HCT116 (cell line): ENCODE measurements at places on chromosomes 4 and X. TPM values are rescaled to one million over a fixed set of nuclear protein-coding genes. Genes with fewer than 3 reads are reported as not detected.

Gene SULT1E1
- total RNA-seq: not detected

Gene GSTCD
- 22.5 TPM for total RNA-seq

Gene SPANXN3
- total RNA-seq: not detected

Gene CSAG3
- total RNA-seq: 44.1 TPM

- H3K27me3 ChIP-seq: no peaks in the 10 kb centered on the region
- peaks cover 13% of the 10 kb centered on the region; the same call in 1 of the 2 replicates for H3K4me1 ChIP-seq
- peak overlapping the region; percentile 74 for H3K4me3 ChIP-seq
These were observed 1.5 kb downstream of the N4BP2 start for GRCh38 chr4:40058121-40058520.

GRCh38 chr4:78558410-78558809 is 6.8 kb downstream of the ANXA3 start:
- H3K27ac ChIP-seq: peak overlapping the region; percentile 100
- peaks cover 93% of the 10 kb centered on the region for H3K4me1 ChIP-seq
- H3K4me3 ChIP-seq: no peak overlapping the region
- no peaks in the 10 kb centered on the region for H3K27me3 ChIP-seq

DNA sequence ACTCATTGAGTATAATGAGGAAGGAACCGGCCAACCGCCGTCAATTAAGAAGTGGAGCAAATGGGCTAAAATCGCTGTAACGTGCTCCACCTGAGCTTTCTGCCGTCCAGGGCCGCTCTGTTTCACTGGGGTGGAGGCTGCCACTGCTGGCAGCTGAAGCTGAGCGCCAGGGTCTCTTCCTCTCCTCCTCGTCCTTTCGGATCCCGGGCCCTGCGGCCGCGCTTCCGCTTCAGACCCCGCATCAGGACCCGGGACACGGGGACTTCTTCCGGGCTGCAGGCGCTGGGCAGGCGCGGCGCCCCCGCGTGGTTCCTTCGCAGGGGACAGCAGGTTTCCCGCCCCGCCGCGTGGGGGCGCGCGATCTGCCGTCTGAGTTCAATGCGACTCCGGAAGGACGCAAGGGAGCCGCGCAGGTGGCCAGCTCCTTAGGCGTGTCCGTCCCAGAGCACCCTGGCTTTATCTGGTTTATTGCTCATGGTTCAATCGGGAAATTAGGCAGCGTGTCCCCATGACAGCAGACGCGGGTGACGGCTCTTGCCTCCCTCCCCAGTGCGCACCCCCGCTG is 519.8 kb downstream of the TRIML1 start:
- DNase-seq: no peak
- H3K27me3 ChIP-seq: no peaks in the 10 kb centered on the region
- H3K27ac ChIP-seq: no peak overlapping the region
- no peak overlapping the region for H3K4me3 ChIP-seq
- no peaks in the 10 kb centered on the region for H3K4me1 ChIP-seq

DNA sequence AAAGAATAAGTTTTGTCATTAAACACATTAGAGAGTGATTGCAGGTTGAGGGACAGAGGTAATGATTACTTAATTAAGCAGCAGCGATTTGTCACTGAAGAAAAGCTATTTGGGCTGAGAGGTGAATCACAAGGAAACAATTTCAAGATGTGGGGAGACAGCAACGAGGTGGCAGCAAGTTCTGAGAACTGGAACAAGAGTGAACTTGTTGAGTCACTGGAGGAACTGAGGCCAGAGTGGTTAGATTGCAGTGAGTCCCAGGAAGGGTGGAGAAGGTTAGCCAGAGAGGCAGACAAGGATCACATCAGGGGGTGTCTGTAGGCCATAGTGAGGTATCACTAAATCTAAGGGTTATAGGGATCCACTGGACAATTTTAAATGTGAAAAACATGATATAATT is 57.9 kb upstream of the TMPRSS11A start:
- peak; percentile 51 for DNase-seq
- no peaks in the 10 kb centered on the region for H3K36me3 ChIP-seq
- H3K4me3 ChIP-seq: no peak overlapping the region
- no peaks in the 10 kb centered on the region for H3K27me3 ChIP-seq
- peaks cover 14% of the 10 kb centered on the region for H3K4me1 ChIP-seq

DNA sequence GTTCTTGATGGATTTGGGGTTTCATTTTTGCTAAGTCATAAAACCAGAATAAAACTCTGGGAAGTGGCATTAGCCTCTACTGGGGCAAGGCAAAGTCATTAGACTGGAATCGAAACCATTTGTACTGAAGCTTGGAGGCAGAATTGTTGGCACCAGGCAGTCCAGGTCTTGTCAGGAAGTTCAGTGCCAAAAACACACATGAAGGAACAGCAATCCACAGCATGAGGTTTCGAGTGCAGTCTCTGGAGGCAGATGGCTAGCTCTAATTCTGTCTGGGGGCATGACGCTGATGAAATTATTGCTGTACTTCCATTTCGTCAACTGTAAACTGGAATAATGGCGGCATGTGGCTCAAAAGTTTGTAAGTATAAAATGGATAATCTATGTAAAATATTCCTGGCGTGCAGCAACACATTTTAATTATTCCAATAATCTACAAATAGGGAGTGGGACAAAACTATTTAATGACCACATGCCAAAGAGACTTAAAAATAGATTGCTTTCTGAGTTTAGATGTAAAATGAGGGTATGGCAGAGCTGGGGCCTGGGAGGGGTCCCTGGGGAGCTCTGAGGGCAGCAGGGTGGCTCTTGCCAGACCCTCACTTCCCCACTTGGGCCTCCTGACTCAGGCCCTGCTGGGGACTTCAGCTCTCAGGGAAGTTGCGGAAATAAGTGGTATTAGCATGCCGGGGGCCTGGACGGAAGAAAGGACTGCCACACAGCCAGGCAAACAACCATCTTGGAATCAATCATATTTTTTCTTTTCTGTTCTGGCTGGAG is 18.8 kb upstream of the CENPU start:
- H3K4me1 ChIP-seq: no peaks in the 10 kb centered on the region
- DNase-seq: no peak
- H3K27me3 ChIP-seq: no peaks in the 10 kb centered on the region
- no peak overlapping the region for H3K27ac ChIP-seq

GRCh38 chrX:43702660-43703059 is 46.6 kb downstream of the MAOA start:
- DNase-seq: no peak
- no peak overlapping the region for H3K4me3 ChIP-seq
- no peaks in the 10 kb centered on the region for H3K36me3 ChIP-seq
- no peaks in the 10 kb centered on the region for H3K4me1 ChIP-seq

DNA sequence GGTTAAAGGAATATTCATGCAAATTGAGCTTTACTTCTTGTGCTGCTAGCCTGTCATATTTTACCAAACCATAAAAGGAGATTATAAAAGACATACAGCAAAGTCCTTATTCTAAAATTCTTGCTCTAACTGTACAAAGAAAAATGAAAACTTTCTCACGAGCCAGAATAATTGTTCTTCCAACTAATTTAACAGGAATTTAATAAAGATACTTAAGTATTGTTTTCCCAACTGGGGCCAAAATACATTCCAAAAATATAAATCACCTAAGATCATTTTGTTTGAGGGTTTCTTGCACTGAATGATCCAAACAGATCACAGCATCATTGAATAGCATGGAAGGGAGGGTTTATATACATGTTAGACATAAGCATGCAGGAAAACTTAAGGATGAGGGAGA is 127.1 kb upstream of the PCDH18 start:
- DNase-seq: no peak
- H3K4me1 ChIP-seq: no peaks in the 10 kb centered on the region
- H3K4me3 ChIP-seq: no peak overlapping the region
- no peaks in the 10 kb centered on the region for H3K27me3 ChIP-seq
- H3K27ac ChIP-seq: no peak overlapping the region
- H3K36me3 ChIP-seq: no peaks in the 10 kb centered on the region

DNA sequence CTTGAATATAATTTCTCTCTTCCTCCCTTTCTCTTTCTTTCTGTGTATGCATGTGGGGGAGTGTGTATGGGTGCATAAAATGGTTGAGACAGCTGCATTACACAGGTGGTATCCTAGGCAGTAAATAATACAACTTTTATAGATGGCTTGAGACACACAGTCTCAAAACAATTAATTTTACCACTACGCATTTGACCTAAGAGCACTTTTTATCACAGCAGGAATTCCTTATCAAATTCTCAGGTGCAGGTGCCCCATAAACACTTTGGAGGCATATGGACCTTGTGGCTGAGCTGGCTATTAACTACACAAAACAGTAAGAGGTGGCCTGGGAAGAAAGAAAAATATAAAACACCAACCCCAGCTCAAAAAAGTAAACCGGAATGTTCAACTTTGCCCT is 91.3 kb downstream of the RASGEF1B start:
- DNase-seq: no peak
- H3K36me3 ChIP-seq: no peaks in the 10 kb centered on the region
- no peak overlapping the region for H3K27ac ChIP-seq
- no peaks in the 10 kb centered on the region for H3K4me1 ChIP-seq

DNA sequence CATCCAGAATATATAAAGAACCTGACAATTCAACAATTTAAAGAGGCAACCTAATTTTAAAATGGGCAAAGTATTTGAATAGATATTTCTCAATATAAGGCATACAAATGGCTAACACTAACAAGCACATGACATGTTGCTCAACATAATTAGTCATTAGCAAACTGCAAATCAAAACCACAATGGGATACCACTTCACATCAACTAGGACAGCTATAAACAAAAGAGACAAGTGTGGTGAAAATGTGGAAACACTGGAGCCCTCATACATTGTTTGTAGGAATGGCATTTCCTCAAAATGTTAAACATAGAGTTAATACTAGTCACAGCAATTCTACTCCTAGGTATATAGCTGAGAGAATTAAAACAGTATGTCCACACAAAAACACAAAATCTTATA is 96.7 kb downstream of the CORIN start:
- no peaks in the 10 kb centered on the region for H3K27me3 ChIP-seq
- DNase-seq: no peak
- no peak overlapping the region for H3K4me3 ChIP-seq
- H3K36me3 ChIP-seq: no peaks in the 10 kb centered on the region
- H3K4me1 ChIP-seq: no peaks in the 10 kb centered on the region

- no peaks in the 10 kb centered on the region for H3K4me1 ChIP-seq
- H3K36me3 ChIP-seq: no peaks in the 10 kb centered on the region
- no peaks in the 10 kb centered on the region for H3K27me3 ChIP-seq
- DNase-seq: no peak
- no peak overlapping the region for H3K27ac ChIP-seq
- H3K4me3 ChIP-seq: no peak overlapping the region
These were observed 30.1 kb downstream of the RASSF6 start for GRCh38 chr4:73589887-73590801.

DNA sequence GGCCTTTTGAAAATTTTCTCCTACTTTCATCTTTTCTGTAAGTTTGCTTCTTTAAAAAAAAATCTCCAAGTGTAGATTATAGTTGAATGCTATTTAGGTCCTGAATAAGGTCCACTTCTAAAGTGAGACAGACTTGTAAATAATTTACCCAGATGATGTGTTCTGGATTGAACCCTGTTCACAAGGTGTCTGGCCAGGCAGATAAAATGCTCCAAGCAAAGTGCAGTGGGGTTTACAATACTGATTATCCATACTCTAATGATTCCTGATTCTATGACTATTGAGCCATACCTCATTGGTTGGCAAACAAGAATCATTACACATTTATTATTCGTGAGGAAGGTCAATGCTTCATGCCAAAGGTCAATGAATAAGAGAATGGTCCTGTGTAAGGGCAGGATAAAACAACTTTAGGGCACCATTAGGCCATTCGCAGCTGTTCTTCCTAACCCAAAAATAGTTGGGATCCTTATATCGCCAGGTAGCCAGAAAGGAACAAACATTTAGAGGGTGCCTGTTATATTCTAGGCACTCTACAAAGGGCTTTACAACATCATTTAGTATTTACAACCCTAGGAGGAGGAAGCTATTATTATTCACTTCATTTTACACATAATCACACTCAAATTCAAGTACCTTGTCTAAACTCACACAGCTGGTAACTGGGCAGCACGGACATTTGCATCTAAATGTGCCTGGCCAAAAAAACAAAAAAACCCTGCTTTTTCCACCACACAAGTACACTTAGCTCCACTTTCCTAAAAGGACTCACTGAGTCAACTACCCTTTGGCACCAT is 18.6 kb upstream of the SAT1 start:
- H3K4me3 ChIP-seq: no peak overlapping the region
- no peaks in the 10 kb centered on the region for H3K27me3 ChIP-seq
- H3K27ac ChIP-seq: no peak overlapping the region
- H3K4me1 ChIP-seq: peaks cover 15% of the 10 kb centered on the region
- DNase-seq: no peak

- H3K4me3 ChIP-seq: no peak overlapping the region
- H3K27ac ChIP-seq: peak overlapping the region; percentile 42; the same call in 1 of the 2 replicates
- peaks cover 2% of the 10 kb centered on the region; the same call in 1 of the 2 replicates for H3K36me3 ChIP-seq
- H3K27me3 ChIP-seq: no peaks in the 10 kb centered on the region
- DNase-seq: peak; percentile 88
These were observed 4.3 kb downstream of the ELOVL6 start for GRCh38 chr4:110193822-110194761.

- no peaks in the 10 kb centered on the region for H3K27me3 ChIP-seq
- H3K4me1 ChIP-seq: no peaks in the 10 kb centered on the region
- H3K36me3 ChIP-seq: no peaks in the 10 kb centered on the region
These were observed 50.0 kb upstream of the BRS3 start for GRCh38 chrX:136437774-136438173.

GRCh38 chr4:173935622-173936405 is 347.7 kb downstream of the FBXO8 start:
- H3K27ac ChIP-seq: no peak overlapping the region
- no peaks in the 10 kb centered on the region for H3K4me1 ChIP-seq
- H3K27me3 ChIP-seq: peaks cover 32% of the 10 kb centered on the region
- no peaks in the 10 kb centered on the region for H3K36me3 ChIP-seq
- no peak for DNase-seq

GRCh38 chr4:137909529-137910309 is 332.4 kb downstream of the SLC7A11 start:
- H3K27me3 ChIP-seq: no peaks in the 10 kb centered on the region
- H3K4me3 ChIP-seq: no peak overlapping the region
- no peaks in the 10 kb centered on the region for H3K4me1 ChIP-seq
- no peaks in the 10 kb centered on the region for H3K36me3 ChIP-seq
- no peak for DNase-seq

DNA sequence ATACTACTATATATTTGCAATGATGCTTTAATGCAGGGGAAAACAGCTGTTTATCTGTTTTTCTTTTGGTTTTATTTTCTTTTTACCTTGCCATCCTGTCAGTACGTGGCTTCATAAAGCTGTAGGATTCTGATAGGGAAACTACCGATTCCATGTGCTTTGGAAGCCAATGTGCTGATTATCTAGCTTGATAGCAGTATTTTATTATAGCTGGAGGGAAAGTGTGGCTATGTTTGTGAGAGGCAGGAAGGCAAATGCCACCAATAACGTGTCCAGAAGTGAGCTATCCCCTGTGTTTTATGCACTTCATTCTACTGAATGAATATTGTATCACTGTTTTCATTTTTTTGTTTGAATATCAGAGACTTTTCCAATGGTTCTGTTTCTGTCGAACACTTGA is 43.7 kb downstream of the IL15 start:
- H3K27ac ChIP-seq: no peak overlapping the region
- H3K36me3 ChIP-seq: no peaks in the 10 kb centered on the region
- H3K4me3 ChIP-seq: no peak overlapping the region
